ENCODE measurements at places on chromosomes 1 and 21. TPM values are rescaled to one million over a fixed set of nuclear protein-coding genes. Genes with fewer than 3 reads are reported as not detected.

GUCA2B gene
- total RNA-seq, result not detected

C2CD4D gene
- not detected for total RNA-seq

LYPD8 gene
- total RNA-seq, result not detected

SPRR2G gene
- total RNA-seq, result not detected

ANKRD65 gene
- 0.38 TPM for total RNA-seq

RNF19B gene
- 24.2 TPM for total RNA-seq

GRCh38 chr1:205480349-205480985, 24.0 kb upstream of the CDK18 start:
- DNase-seq, result no peak
- H3K36me3 ChIP-seq, result no peaks in the 10 kb centered on the region
- H3K4me3 ChIP-seq, result no peak overlapping the region
- H3K27me3 ChIP-seq, result peaks cover 7% of the 10 kb centered on the region

DNA sequence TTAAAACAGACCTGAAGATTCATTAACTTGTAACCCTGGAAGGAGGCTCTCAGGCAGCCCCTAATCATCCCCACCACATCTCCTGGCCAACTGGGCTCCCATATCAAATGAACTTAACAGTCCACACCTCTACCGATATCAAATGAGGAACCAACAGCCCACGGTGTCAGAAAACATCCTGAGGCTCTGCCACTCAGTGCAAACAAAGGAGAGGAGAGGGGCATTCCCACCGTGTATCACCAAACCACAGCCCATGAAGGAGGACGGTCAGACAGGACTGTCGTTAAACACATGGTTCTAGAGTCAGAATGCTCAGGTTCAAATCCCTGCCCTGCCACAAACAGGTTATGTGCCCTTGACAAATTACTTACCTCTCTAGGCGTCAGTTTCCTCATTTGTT, 52.5 kb downstream of the ERI3 start:
- no peak overlapping the region for H3K4me3 ChIP-seq
- no peaks in the 10 kb centered on the region for H3K4me1 ChIP-seq
- peaks cover 21% of the 10 kb centered on the region for H3K36me3 ChIP-seq
- no peak overlapping the region for H3K27ac ChIP-seq
- no peaks in the 10 kb centered on the region for H3K27me3 ChIP-seq

DNA sequence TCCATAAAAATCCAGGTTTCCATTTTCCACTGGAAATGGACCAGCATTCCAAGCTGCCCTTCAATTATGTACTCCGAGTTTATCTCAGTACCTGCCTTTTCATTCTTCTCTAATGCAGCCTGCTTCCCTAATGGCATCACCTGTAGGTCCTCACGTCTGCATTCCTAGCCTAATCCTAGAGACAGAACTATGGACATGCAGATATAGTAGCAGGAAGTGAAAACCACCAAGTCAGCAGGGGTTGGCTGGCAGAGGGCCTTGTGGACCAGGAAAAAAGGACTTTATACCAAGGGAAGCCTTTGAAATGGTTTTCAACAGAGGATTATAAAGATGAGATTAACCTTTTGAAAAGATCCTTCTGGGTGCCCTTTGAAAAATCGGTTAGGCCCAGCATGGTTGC, 135.7 kb upstream of the L1TD1 start:
- no peaks in the 10 kb centered on the region for H3K27me3 ChIP-seq
- H3K36me3 ChIP-seq, result no peaks in the 10 kb centered on the region
- DNase-seq, result no peak
- no peak overlapping the region for H3K4me3 ChIP-seq
- no peak overlapping the region for H3K27ac ChIP-seq
- no peaks in the 10 kb centered on the region for H3K4me1 ChIP-seq

DNA sequence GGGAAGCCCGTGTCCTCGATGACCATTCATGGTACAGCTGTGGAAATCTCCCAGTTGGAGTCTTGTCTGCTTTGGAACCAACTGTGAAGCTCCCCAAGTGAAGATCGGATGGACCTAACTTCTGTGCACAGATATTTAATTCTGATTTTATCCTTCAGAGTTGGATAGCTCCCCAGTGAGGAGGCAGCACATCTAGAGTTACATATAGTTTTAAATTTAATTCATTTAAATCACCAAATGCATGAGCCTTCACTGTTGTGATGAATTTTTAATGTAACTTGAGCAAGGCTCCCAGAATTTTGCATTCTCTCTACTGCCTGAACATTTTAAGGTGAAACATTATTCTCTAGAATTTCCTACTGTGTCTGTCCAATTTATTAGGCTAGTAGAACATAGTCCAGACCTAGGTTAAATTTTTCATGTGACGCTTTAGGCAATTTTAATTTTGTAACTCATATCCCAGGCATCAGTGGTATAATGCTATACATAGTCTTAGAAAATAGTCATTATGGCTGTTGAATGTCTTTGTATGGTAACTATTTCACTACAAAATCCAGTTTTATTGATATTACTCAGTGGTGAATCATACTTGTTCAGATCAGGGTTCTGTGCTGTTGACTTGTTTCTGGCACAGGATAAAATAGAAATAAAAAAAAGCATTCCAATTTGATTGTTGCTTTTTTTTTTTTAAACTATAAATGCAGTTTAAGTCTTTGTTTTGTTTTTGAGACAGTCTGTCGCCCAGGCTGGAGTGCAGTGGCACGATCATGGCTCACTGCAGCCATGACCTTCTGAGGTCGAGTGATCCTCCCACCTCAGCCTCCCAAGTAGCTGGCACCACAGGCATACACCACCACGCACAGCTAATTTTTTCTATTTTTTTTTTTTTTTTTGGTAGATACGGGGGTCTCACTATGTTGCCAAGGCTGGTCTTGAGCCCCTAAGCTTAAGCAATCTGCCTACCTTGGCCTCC, 66.9 kb downstream of the PRDM2 start:
- no peak overlapping the region for H3K27ac ChIP-seq
- no peaks in the 10 kb centered on the region for H3K27me3 ChIP-seq
- H3K36me3 ChIP-seq, result no peaks in the 10 kb centered on the region
- DNase-seq, result no peak

DNA sequence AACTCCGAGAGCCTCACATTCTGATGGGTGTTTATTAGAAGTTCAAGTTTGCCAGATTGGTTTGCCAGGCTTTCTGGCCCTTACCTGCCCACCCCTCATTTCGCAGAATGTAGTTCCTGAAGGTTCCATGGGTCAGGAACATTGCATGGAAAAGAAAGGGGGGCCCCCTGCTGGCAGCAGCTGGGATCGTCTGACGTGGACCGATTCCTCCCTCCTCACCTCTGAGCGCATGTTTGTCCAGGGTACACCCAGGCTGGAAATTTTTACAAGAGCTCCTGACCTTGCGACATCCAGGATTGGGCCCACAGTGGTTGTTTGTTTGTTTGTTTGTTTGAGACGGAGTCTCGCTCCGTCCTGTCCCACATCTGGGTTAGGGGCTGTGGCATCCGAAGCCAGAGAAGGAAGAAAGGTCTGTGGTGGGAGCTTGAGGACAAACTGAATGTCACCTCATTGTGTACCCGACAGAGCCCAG, 126.0 kb upstream of the TMEM51 start:
- no peak overlapping the region for H3K4me3 ChIP-seq
- H3K27ac ChIP-seq, result no peak overlapping the region
- H3K4me1 ChIP-seq, result peaks cover 5% of the 10 kb centered on the region

DNA sequence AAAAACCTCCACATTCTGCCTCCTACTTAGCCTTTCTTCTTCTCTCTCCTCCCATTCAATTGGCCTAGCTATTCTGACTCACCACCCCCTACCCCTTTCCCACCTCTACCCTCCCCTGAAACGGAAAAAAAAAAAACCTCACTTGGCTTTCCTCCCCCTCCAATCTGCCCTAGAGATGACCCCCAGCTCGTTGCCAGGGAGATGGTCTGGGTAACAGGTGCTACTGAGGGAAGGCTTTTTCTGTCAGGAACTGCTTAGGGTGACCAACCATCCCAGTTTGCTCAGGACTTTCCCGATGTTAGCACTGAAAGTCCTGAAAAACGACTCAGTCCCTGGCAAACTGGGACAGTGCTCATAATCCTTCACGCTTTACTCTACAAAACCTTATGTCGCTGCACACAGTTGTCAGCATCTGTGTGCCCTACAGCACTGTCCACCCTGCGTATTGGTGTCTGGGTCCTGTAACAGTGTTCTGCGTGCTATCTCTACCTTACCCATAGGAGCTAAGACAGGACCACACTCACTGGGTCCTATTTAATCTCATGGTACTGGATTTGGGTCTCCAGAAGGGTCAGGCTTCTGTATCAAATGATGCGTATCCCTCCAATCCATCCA, 7.7 kb upstream of the CADM3 start:
- no peak overlapping the region for H3K4me3 ChIP-seq
- H3K36me3 ChIP-seq, result no peaks in the 10 kb centered on the region
- no peak overlapping the region for H3K27ac ChIP-seq
- H3K27me3 ChIP-seq, result peaks cover 17% of the 10 kb centered on the region

GRCh38 chr1:164561007-164561406, 2.0 kb downstream of the PBX1 start:
- H3K36me3 ChIP-seq, result no peaks in the 10 kb centered on the region
- peaks cover 46% of the 10 kb centered on the region for H3K4me1 ChIP-seq
- peak overlapping the region; percentile 23 for H3K27ac ChIP-seq
- peak; percentile 54 for DNase-seq

- peaks cover 10% of the 10 kb centered on the region for H3K4me1 ChIP-seq
- no peak for DNase-seq
- H3K4me3 ChIP-seq, result no peak overlapping the region
- peaks cover 5% of the 10 kb centered on the region for H3K36me3 ChIP-seq
Observed at GRCh38 chr1:27554759-27555699, 48.9 kb downstream of the AHDC1 start.

- H3K36me3 ChIP-seq, result no peaks in the 10 kb centered on the region
- H3K4me3 ChIP-seq, result no peak overlapping the region
- no peak for DNase-seq
Observed at GRCh38 chr1:115327270-115327669, 10.8 kb downstream of the NGF start.

- H3K4me1 ChIP-seq, result peaks cover 14% of the 10 kb centered on the region
- H3K27ac ChIP-seq, result no peak overlapping the region
- DNase-seq, result peak; percentile 65
- H3K4me3 ChIP-seq, result no peak overlapping the region
- peaks cover under 1% of the 10 kb centered on the region for H3K36me3 ChIP-seq
Observed at GRCh38 chr1:154353460-154353904, 28.2 kb downstream of the ATP8B2 start.

DNA sequence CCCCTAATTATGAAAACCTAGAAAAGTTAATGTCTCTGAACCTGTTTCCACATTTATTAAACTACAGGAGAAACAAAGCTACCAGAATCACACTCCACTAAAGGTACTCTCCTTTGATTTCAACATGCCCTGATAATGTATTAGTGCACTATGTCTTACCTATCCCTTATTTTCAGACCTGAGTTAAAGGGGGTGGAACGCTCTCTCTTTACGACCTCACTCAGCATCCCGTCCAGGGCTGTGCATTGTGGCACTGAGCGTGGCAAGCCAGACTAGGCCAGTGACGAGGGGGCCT, 678 bp downstream of the LSM10 start:
- peak overlapping the region; percentile 61 for H3K27ac ChIP-seq
- peak overlapping the region; percentile 69 for H3K4me3 ChIP-seq
- H3K4me1 ChIP-seq, result peaks cover 3% of the 10 kb centered on the region
- no peaks in the 10 kb centered on the region for H3K27me3 ChIP-seq

DNA sequence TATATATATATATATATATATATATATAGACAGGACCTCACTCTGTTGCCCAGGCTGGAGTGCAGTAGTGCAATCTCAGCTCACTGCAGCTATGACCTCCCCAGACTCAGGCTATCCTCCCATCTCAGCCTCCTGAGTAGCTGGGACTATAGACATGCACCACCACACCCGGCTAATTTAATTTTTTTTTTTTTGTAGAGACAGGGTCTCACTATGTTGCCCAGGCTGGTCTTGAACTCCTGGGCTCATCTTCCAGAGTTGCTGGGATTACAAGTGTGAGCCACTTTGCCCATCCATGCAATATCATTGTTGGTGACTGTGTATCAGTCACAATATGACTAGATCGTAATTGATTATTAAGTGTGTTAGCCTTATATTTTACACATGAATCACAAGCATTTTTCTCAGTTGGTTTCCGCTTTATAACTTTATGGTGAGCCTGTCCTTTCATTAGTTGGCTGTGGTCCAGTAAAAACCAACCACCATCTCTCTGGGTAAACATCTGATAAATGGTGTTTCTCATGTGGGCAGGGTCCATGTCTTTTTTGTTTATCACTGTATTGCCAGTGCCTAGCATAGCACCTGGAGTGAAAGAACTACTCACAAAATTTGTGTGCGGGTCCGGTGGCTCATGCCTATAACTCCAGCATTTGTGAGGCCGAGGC, 63.6 kb downstream of the MYOM3 start:
- peaks cover 2% of the 10 kb centered on the region for H3K4me1 ChIP-seq
- peak; percentile 44 for DNase-seq
- peaks cover 5% of the 10 kb centered on the region for H3K27me3 ChIP-seq
- H3K36me3 ChIP-seq, result no peaks in the 10 kb centered on the region

DNA sequence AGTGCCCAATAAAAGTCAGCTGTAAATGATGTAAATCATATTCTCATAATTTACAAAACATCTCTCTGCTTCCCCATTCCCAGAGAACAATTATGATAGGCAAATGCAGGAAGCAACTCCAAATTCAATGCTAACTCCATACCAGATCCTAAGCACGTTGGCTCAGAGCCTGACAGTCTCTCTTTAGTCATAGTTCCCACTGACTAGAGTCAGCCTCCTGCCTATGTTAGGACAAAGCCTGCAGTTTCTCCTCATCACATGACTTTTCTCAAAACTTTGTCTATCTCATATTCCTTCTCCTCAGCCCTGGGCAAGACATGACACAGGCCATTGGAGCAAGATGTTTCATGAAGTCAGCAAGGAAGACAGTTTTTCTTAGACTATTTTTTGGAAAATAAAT, 101.5 kb upstream of the COL24A1 start:
- no peak for DNase-seq
- H3K36me3 ChIP-seq, result no peaks in the 10 kb centered on the region
- H3K4me3 ChIP-seq, result no peak overlapping the region
- peaks cover 3% of the 10 kb centered on the region for H3K27me3 ChIP-seq
- no peaks in the 10 kb centered on the region for H3K4me1 ChIP-seq

DNA sequence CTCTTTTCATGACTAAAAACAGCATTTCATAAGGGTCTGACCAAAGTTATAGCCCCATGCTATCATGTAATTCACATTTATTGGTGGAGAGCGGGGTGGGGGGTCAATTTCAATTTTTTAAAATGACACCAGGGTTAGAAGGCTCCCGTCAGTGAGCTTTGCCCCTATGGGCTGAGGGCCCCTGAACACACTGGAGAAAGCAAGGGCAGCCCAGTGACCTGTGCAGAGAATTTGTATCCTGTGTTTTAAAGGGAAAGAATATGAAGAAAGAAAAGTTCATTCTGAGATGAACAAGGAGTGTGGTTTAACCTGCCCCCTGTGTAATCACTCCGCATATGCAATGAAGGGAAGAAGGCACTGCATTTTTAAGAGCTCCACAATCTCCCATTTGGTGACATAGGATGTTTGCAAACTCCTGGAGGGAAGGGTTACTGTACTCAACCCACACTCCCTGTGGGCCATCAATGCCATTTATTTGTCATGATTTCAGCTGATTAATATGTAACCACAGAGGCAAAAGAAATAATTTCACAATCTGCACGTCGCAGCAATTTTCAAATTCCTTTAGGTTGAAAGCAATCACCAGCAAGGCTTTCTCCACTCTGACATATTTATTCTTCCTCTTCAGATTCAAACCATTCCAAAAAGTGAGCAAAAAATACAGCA, 95.6 kb downstream of the ZNF281 start:
- H3K4me1 ChIP-seq, result no peaks in the 10 kb centered on the region
- H3K27me3 ChIP-seq, result no peaks in the 10 kb centered on the region
- H3K36me3 ChIP-seq, result no peaks in the 10 kb centered on the region
- DNase-seq, result no peak
